ENCODE measurements at places on chromosomes 1 and 21.

DNA sequence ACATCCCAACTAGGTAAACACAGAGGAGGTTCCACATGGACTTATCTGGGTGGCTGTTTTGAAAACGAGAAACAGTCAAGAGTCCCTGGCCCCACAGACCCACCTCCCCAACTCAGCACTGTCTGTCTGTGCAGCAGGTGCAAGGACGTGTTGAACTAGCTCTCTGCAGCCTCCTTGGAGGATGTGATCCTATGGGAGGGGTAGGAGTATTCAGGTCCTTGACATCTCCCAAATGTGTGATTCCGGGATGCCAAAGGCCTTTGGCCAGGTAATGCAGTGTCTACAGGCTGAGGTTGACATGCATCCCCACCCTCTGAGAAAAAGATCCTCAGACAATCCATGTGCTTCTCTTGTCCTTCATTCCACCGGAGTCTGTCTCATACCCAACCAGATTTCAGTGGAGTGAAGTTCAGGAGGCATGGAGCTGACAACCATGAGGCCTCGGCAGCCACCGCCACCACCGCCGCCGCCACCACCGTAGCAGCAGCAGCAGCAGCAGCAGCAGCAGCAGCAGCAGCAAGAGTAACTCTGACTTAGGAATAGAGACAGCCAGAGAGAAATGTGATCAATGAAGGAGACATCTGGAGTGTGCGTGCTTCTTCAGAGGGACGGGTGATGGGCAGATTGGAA lies 151.6 kb upstream of the CAMK1G start:
- DNase-seq, result no peak

DNA sequence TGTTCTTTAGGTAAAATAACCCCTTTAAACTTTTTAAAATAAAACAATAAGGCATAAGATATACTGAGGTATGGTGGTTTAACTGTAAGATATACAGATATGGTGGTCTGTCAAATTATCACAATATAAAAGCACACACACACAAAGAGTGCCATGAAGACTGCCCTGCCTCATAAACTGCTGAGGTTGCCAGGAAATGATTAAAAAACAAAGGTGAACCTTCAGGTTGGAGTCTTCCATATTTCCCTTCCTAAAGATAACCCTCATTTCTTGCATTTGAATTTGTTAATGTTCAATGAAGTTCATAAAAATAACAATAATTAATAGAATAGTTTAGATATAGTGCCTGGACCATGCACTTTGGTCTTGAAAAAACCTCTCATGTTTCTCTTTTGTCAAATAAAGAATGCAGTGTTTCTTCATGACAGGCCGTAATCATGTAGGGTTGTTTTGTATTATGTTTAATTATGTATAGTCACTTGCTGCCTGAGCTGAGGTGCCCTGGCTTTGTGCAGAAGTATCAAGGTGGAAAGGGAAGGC lies 123.6 kb upstream of the B3GALT2 start:
- no peak for DNase-seq

DNA sequence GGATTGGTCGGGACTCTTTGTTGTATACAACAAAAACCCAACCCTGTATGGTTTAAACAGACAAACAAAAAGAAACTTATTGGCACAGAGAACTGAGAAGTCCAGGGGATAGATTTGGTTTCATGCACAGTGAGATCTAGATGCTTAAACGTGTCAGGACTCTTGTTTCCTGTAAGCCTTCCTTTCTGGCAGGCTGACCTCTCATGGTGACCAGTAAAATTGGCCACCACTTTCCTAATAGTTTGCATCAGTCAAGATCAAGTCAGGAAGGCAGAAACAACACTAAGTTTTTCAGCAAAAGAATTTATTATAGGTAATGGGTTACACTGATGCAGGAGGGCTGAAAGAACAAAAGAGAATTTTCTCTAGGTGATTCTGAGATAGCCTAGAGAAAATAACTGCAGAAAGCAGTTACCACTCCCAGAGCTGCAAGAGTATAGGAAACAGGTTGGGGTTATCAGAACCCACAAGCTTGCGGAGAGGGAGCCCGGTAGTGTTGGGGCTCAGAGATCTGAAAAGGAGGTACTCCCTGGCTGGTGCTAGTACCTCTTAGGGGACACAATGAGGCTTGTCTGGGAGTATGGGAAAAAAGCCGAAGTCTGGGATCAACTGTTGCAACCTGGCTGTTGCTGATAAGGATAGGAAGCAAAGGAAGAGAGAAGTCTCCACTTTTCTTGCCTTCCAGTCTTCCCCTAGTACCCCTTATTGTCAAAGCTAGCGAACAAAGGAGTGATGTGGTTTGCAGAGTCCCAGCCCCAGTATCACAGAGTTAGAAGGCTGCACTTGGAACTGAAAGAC lies 21.4 kb downstream of the CITED4 start:
- DNase-seq, result no peak

DNA sequence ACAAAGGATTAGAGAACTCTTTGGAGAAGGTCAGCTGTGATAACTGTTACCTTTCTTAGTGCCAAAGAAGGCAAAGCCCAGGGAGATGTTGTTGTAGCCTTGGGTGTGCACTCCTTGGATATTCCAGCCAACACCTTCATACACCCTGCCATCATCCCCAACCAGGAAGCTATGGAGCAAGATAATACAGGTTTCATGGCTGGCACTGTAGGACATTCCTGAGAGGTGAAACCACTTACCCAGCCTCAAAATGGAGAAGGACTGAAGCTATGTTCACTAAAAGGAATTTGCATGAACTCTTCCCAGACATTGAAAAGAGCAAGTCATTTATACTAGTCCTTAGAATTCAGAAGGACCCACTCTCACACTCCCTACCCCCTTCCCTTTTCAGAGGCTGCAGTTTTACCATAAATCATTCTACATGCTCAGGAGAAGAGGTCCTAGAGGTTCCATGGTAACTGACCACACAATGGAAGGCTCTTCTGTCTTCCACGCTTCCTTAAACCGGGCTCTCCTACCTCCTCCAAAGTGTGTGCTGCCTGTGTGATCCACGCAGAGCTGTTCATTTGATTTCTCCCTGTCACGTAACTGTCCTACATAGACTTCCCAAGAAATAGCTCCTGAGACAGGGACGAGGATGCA lies 5.5 kb downstream of the PGLYRP4 start:
- DNase-seq, result peak; percentile 49

- no peak for DNase-seq
Measured at GRCh38 chr1:15691434-15692032, 7.4 kb downstream of the PLEKHM2 start.

- DNase-seq, result no peak
Measured at GRCh38 chr1:235297579-235297978, 30.4 kb downstream of the ARID4B start.

GRCh38 chr1:66932291-66932690 lies 7.5 kb downstream of the MIER1 start:
- no peak for DNase-seq

DNA sequence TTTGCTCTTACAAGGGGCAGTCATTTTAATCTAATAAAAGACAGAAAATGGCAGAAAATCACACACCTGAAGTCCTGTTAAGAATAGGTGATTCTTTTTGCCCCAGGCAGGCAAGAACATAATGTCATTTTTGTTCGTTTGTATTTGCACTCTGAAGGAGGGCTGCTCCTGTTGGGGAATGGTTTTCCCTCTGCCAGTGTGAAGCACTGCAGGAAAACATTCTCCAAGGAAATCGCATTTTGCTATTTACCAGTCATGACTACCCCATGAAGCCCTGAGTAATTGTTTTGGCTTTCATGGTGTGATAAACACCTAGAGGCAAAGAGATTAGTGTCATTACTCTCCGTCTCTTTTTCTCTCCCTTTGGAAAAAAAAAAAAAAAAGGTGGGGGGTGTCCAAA lies 345.5 kb downstream of the NTNG1 start:
- DNase-seq, result no peak

- no peak for DNase-seq
Measured at GRCh38 chr1:62012836-62013235, 181.8 kb upstream of the L1TD1 start.

- DNase-seq, result no peak
Measured at GRCh38 chr1:51215169-51215568, 20.9 kb upstream of the RNF11 start.

- DNase-seq, result no peak
Measured at GRCh38 chr1:207259391-207259790, 62.1 kb upstream of the CD55 start.

- DNase-seq, result no peak
Measured at GRCh38 chr1:241417258-241417657, 60.3 kb upstream of the RGS7 start.

GRCh38 chr21:46098303-46099141 lies 610 bp downstream of the COL6A2 start:
- DNase-seq, result peak; percentile 81

- no peak for DNase-seq
Measured at GRCh38 chr21:34011660-34012059, 61.7 kb upstream of the MRPS6 start.

DNA sequence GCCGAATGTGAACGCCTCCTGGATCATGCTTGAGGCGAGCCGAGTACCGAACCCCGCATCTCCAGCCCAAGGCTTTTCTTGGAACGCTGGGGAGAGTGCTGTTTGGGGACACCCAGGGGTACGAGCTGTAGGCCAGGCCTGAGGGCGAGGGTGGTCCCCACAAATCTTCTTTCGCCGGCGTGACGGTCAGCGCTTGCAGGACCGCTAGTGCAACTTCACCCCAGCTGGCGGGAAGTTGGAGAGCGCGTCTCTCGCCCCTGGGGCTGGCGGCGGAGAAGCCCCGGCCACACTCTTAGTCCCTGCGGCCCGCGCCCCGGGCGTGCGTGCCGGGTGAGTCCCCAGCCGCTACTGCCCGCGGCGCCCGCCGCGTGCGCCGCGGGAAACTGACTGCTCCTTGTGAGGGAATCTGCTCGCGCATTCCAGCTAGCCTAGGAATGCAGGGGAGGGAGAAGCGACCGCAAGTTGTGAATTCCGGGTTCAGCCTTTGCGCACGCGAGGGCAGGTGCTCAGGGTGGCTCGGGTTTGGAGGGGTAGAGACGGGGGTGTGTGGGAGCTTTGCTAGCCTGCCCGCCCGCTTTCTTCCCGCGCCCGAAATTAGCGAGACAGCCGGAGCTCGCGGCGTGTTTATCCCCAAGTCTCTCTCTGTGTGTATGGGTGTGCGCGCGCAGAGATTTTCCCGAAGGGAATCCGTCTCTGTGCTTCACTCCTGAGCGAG lies 884 bp downstream of the LHX4 start:
- DNase-seq, result no peak

DNA sequence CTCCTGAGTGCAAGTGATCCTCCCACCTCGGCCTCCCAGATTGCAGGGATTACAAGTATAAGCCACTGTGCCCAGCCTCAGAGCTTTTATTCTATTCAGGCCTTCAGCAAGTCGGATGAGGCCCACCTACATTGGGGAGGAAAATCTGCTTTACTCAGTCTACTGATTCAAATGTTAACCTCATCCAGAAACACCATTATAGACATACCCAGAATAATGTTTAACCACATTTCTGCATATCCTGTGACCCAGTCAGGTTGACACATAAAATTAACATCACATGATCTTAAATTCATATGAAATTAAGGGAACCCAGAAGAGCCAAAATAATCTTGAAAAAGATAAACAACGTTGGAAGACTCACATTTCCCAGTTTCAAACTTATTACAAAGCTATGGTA lies 14.9 kb downstream of the IL20 start:
- DNase-seq, result no peak

GRCh38 chr1:100539836-100540536 lies 2.0 kb downstream of the GPR88 start:
- DNase-seq, result no peak

DNA sequence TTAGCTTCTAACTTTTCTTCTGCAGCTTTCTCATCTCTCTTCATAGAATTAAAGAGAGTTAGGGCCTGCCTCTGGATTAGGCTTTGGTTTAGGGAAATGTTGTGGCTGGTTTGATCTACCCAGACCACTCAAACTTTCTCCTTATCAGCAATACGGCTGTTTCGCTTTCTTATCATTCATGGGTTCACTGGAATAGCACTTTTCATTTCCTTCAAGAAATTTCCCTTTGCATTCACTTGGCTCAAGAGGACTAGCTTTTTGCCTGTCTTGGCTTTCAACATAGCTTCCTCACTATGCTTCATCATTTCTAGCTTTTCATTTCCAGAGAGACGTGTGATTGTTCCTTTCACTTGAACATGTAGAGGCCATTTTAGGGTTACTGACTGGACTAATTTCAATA lies 59.6 kb downstream of the AKT3 start:
- no peak for DNase-seq

Data from vagina (tissue), 2 donors.